Stimulated activated CD4-positive, alpha-beta T cell treated with anti-CD3 and anti-CD28 coated beads, TNF-alpha, amount 100 ng/mL, for 24 hours (primary cell): ENCODE measurements at places on chromosomes 7 and 10.
A peak's percentile ranks its signal among the peaks of the same experiment; 100 is the strongest.

- no peak for DNase-seq
Observed at GRCh38 chr10:122178655-122179054, 92.4 kb upstream of the BTBD16 start.

DNA sequence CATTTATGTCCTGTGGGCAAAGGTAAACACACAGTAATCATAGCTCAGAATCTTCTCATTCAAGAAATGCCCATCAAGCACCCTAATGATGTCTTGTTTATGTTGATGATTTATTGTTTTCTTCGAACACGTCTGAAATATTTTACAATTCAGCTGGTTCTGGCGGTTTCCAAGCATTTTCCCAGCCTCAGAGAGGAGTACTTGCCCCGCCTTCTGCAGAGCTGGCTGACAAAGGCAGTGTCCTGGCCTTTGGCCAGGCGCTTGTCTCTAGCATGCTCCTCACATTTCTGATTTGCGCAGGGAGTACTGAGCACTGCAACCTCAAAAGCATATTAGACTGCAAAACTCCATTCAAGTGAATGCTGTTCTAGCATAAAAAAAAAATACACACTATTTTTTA, 314.2 kb upstream of the GNAI1 start:
- no peak for DNase-seq

DNA sequence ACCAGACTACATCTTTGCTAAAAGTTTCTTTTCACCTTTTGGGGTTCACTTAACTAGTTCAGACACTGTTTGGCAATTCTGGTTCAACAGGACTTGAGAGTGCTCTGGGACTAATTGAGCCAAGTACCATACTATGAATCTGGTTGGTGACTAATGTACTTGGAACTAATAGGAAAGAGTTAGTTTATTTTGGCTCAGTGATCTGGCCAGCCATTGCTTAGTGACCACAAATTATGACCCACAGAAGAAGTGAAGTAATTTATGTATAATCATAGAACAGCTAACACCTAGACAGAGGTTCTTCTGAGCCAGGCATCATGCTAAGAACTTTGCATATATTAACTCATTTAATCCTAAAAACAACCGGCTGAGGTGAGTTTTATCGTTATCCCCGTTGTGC, 126.5 kb upstream of the JCAD start:
- no peak for DNase-seq

DNA sequence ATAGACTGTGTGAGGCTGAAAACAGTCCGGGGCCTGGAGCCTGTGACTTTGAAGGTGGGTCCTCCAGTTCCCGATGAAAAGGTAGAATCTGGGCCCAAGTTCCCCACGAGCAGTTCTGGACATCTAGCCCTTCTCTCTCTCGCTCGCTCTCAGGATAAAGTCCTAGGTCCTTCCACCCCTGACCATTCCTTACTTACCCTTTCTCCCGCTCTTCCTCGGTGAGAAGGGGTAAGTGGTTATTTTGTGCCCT, 713 bp downstream of the IMMP2L start:
- no peak for DNase-seq

DNA sequence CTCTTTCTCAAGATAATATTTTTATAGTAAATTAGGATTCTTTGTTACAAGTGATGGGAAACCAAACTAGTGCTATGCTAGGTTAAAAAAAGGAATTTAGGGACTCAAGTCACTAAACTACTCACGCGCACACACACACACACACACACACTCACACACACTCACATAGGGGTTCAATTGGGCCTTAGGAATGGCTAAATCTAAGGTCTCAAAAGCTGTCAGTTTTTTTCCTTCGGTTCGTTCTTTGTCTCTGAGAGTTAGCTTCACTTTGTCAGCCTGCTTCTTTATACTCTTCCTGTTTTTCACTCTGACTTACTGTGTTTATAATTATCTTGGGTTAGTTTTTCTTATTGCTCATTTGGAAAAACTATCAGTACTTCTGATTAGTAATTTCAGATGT, 138.9 kb downstream of the ADK start:
- DNase-seq: no peak

DNA sequence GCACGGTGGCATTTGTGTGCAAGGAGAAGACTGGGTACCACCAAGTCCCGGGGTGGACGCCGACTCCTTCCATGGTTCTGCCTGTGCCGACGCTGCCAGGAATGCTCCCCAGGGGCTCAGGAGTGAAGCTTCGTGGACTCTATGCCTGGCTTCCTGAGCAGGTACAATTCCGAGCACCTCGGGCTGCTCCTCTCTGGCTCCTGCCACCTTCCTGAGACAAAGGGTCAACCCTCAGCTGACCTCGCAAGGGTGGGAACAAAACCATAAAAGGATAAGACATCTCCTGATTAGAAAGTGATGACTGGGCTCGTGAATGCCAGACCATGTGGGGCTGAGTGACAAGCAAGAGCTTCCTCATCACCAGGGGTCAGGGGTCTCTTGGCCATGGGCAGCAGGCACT, 31.8 kb downstream of the CALML3 start:
- DNase-seq: no peak

GRCh38 chr7:153381275-153382040, 621.9 kb downstream of the ACTR3B start:
- no peak for DNase-seq

GRCh38 chr10:121772406-121772805, 155.4 kb downstream of the ATE1 start:
- DNase-seq: no peak

DNA sequence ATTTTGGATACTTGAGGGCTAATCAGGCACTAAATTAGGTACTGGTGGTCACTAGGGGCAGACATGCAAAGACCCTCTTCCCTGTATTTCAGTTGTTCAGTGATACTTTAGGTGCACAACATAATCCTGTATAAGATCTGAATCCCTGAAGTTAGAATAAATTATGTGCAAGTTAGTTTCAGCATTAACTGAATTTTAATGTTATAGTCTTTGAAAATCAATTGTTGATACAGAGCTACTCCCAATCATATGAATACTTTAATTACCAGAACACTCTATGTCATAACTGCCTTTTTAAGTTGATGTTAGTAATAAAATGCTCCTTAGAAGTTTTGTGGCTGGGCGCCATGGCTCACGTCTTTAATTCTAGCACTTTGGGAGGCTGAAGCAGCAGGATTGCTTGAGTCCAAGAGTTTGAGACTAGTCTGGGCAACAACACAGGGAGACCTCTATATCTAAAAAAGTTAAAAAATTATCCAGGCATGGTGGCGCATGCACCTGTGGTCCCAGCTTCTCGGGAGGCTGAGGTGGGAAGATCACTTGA, 87.1 kb upstream of the SKAP2 start:
- no peak for DNase-seq

GRCh38 chr10:97256356-97256755, 36.1 kb downstream of the ARHGAP19 start:
- DNase-seq: no peak

- no peak for DNase-seq
Observed at GRCh38 chr10:45374350-45375052, 485 bp downstream of the ALOX5 start.

DNA sequence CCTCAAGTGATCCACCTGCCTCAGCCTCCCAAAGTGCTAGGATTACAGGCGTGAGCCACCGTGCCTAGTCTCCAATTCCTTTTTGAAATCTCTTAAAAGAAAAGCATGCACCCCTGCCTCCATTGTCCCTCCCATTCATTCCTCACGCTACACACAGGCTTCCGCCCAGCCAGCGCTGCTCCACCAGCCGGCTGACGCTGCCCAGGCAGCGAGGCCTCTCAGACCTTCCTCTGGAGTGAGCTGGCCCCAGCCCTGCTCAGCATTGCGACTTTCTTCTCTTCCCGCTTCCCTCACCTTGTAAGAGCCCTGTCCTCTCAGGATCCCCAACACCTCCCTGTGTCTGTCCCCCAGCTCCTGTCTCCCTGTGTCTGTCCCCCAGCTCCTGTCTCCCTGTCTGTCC, 23.6 kb downstream of the RGS10 start:
- DNase-seq: no peak

GRCh38 chr10:50739618-50740292, at the start of gene ASAH2B:
ASAH2B (plus strand) TSS chr10:50739936; CDS start chr10:50745131, 5,195 bp downstream.
- peak; percentile 78 for DNase-seq

- DNase-seq: no peak
Observed at GRCh38 chr7:27555670-27556069, 107.0 kb downstream of the HIBADH start.

DNA sequence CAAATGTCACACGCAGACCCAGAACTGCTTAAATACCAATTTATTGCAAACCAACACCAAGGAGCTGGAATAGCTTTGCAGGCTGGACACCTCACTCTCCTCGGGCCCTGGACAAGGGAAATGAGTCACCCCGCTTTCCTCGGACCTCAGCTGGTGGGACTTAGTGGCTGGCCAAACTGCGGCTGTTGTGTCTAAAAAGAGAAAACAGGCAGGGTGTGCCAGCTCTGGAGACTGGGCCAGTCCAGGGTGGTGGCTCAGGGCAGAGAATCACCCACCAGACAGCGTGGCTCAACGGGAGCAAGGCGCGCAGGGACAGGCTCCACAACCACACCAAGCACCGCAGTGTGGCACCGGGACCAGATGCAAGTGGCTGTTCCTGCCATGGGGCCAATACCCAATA, 58.2 kb upstream of the CAMK2B start:
- DNase-seq: no peak

DNA sequence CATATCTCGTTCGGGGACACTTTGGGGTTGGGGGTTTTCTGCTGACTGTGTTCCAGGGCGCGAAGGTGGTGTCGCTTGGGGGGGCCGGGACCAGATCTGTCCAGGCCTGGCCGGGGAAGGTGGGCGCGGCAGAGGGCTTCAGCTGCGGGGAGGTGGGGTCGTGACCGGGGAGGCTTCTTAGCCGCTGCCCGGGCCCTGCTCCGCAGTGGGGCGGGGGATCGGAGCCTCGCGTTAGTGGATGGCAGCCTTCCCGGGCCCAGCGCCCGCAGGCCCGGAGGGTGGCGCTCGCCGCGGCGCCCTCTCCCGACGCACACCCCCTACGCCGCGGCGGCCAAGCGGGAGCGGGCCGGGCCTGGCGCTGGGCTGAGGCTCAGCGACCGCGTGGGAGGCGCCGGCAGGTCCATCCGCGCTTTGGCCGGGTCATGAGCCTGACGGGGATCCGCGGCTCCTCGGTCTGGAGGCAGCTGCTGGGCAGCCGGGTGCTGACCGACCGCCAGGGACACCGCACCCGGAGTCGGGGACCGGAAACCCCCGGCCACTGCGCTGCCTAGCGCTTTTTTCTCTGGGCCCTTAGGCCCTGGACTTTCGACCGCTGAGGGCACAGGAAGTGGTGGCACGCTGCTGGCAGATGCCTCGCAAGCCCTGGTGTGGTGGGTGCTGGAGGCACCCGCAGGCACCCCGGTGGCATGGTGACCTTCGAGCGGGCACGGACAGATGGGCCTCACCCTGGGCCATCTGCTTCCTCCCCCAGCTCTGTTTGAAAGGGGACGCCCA, 1.2 kb downstream of the AGAP3 start:
- no peak for DNase-seq

DNA sequence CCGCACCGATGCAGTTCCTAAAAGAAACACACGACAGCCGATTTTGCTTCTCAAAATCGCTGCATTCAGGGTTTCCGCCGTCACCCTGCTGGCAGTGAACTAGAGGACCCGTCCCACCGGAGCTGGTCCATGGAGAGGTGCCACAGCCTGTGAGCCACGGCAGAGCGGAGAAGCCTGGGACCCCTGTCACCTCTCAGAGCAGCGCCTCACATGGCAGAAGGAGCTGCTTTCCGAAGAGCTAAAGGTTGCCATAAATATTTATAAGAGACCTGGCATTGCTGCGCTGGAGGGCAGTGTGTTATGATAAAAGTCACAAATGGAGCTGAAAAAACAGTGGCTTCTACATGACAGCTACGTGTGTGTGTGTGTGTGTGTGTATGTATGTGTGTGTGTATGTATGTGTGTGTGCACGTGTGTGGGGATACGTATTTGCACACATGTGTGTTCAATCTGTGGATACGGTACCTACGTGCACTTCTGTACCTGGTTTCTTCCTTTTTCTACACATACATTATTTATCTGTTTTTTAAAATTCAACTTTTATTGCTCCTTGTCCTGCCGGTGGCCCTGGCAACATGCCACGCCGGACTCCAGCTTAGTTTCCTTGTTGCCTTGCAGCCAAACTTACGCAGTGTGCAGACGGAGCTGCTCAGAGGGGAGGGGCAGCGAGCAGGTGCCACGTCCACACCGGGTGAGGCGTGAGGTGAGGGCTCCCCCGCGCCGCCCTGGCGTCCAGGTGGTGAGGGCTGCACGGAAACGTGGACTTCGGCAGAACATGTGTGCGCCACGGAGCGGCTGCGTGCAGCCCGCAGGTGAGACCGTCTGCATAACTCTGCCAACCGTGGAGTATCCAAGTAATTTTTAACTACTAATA, 115.2 kb upstream of the PITRM1 start:
- no peak for DNase-seq

GRCh38 chr7:94620703-94621118, 35.2 kb downstream of the SGCE start:
- peak; percentile 7 for DNase-seq

DNA sequence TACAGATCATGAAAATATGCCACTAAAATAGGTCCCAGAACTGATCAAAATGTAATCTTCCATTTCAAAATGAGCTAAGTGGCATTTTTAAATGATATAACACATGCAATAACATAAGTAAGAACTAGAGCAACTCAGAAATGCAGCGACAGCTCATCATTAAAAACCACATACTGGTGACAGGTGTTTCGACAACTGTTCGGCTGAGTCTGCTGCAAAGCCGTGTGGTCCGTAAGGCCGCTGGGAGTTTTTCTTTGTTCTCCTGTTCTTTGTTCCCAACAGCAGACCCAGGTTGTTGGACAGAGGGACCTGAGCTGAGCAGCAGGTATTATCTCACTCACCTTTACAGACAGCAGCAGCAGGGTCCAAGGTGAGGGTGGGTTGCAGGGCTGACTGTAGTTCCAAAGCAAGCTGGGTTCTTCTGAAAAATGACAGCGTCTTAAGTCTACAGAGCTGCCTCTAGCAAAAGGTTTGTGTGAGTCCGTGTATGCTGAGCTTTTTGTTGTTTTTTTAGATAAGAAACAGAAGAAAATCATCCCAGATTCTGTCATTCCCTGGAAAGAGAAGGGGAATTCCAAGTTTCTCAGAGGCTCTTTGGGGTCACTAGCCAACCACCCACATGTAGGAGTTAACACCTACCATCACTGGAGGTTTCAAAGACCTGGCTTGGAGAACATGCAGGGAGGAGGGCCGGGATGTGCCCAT, 45.4 kb upstream of the MACROH2A2 start:
- no peak for DNase-seq

- DNase-seq: no peak
Observed at GRCh38 chr7:2668401-2668800, 19.6 kb upstream of the AMZ1 start.

DNA sequence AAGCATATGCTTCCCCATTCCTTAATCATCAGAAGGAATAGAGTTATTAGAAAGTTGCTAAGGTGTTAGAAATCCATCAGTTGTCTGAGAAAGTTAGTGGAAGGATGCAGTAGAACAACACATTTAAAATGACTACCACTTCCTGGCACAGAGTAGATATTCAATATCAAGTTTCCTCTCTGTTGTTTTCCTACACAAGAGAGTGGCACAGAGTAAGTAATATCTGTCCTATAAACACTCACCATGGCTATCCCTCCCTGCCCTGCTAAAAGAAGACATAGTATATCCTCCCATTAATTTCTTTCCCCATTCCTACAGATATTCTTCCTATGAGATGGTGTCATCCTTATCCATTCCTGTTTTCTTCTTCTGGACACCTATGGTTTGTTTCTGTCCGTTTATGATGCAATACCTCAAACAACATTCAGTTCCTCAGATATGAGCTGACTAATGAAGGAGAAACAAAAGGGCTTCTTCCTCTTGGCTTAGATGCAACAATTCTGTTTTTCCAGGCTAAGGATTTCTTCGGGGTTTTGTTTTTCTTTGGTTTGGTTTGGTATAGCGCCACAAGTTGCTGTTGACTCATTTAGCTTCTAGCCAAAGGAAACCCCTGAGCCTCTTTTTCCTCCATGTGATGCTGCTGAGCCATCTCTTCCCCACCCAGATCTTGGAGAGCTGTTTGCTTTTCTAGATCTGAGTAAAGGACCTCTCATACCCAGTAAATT, 32.9 kb upstream of the BPGM start:
- peak; percentile 6 for DNase-seq
